ENCODE measurements at places on chromosomes 7 and 10.

DNA sequence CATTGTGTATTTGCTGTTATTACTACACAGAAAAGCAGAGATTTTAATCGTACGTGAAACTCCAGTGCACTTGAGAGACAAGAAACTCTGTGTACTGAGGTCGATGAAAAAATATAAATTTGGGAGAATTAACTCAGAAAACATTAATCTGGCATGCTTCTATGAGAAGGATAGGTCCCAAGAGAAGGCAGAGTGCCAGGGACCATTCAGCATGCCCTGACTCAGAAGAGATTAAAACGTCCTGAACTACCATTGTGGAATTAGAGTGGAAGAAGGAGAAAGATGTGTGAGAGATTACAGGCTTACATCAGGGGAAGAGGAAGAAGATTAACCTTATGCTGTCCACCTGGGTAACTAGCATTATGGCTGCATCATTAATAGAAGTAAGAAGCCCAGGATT lies 72.4 kb downstream of the REEP3 start:
- DNase-seq: no peak

DNA sequence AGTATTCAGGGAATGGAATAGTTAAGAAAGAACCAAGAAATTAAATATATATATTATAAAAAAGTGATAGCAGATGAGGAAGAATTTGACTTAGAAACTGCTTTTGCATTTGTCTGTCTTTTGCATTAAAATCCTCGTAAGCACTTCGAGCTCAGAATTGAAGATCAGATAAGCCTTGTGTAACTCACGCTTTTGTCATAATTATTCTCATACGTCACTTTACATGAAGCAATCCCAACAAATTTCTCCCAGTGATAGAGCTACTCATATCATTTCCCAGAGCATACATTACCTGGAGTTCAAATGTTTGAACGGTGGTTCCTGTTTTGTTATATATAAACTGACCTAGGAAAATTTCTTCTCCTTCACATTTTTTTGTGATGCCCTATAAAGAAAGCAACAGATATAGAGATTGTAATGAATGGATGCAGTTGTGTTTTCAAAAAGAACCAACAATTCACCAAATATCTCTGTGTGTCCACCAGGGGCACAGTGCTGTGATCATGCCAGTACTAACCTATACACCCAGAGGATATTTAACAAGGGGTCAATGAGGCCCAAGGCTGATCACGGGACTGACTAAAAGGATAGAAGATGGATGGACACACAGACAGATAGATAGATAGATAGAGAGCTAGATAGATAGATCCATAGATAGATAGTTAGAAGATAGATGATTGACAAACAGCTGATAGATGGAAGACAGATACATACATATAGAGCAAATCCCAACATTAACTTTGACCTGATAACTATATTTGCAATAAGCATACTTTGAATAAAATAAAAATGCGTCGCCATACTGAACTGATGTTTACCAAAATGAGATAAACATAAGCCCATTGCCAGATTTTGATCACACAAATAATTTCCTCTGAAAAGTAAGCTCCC lies 9.3 kb upstream of the HUS1 start:
- no peak for DNase-seq

DNA sequence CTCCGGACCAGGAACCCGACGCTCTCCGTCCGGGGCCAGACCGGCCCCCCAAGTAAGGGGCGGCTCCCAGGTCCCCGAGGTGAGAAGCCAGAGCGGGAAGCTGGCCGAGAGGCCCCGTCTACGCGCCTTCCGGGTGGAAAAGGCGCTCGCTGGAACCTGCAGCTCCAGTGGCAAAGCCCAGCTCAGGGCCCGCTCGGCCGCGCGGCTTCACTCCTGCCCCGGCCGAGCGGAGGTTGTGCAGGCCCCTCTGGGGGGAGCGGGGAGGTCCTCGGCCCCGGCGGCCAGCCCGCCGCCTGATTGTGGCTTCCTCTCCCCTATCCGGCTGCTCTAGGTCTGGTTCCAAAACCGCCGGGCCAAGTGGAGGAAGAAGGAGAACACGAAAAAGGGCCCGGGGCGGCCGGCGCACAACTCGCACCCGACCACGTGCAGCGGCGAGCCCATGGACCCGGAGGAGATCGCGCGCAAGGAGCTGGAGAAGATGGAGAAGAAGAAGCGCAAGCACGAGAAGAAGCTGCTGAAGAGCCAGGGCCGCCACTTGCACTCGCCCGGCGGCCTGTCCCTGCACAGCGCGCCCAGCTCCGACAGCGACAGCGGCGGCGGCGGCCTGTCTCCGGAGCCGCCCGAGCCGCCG lies 2.9 kb downstream of the UNCX start:
- peak; percentile 59 for DNase-seq

- DNase-seq: no peak
Observed at GRCh38 chr7:36423633-36424032, 34.0 kb downstream of the ANLN start.

DNA sequence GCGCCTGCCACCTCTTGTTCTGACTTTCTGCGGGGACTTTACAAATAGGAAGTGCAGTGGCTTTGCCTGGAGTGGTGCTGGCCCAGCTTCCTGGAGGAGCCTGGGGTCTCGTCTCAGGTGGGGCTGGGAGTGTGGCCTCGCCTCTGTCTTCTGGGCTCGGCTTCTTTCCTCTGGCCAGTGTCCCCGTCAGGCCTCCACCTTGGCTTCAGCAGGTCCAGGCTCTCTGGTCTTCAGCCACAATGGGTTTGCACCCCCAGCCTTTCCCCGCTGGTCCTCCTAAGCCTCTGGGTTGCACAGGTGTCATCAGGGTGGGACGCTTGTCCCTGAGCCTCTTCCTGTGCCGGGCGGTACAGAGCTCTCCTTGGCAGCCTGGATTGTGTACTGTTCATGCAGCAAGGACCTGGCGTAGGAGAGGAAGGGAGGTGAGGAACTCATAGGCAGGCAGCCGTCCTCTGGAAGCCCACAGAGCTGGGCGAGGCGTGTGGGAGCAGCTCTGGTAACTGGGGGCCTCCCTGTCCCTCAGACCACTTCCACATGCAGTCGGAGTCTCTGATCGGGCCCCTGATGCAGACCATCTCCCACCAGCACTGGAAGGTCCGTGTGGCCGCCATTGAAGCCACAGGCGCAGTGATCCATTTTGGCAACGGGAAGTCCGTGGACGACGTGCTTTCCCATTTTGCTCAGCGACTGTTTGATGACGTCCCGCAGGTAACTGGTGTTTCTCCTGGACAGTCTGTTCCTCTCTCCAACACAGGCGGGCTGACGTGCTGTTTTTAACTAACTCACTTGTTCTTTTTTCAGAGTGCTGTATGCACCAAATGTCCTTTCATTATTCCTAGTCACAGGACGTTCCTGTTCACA lies 2.3 kb upstream of the PRKAR1B start:
- no peak for DNase-seq

GRCh38 chr7:147510923-147511322 lies 1079.6 kb upstream of the C7orf33 start:
- DNase-seq: no peak

- DNase-seq: no peak
Observed at GRCh38 chr7:96136600-96137239, 185.2 kb downstream of the SLC25A13 start.

DNA sequence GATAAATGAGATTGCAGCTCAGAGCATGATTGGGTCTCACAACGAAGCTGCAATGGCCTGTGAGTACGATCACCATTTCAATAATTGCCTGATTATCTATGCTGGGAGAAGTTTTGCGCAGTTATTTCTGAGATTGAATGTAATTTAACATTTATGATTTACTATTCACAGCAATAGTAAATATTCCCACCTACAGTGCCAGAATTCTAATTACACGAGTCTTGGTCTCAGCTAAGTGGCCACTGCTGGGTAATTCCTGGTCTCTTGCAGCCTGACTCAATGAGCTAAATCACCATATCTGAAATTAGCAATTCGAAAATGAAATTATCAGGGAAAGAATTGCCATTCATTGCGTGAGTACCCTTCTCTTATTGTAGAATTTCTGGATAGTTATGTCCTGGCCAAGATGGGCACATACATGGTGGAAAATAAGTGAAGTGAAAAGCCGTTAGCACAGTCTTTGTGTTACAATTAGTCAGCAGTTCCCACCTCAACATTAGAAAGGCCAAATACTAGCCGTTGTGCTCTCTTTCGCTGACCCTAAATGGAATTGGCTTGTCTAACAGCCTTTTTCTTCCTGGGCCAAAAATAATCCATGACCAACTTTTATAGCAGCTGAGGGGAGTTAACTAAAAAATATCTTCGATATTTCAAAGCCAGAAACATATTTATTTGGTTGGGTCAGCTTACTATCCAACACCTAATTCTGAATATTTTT lies 681.0 kb upstream of the C7orf33 start:
- DNase-seq: no peak

GRCh38 chr7:44292876-44293560 lies 32.4 kb downstream of the CAMK2B start:
- DNase-seq: no peak

- no peak for DNase-seq
Observed at GRCh38 chr10:130766071-130766470, 545.5 kb downstream of the TCERG1L start.

GRCh38 chr7:80999100-80999499 lies 80.2 kb upstream of the SEMA3C start:
- no peak for DNase-seq

DNA sequence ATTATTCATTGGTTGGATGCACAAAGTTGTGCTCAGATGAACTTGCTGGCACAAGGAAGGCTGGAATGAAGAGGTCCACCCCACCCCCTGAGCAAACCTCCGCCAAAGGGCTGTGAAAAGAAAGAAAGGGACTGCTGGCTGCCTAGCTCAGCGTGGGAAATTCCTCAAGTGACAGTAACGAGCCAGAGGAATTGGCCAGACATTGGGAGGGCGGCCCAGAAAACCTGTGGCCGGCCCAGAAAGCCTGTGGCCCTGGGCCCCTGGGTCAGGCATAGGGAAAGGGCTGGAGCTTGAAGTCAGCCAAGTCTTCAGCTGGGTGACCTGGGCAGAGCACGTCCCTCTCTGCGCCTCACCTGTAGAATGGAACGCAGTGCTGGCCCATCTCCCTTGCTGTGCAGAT lies 30.6 kb upstream of the CTBP2 start:
- peak; percentile 35 for DNase-seq

DNA sequence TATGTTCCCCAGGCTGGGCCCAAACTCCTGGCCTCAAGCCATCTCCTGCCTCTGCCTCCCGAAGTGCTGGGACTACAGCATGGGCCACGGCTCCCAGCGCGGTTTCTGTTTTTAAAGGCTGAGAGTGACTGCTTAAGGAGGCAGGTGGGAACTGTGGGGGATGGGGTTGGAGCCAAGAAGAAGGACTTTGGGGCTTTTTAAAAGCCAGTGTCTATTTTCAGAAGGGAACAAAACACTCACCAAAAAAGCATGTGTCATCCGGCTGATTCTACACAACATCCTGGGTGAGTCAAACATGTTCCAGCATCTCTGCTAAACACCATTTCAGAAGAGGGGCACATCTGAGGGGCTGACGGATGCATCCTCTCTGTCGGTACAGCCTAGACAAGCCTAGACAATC lies 824.5 kb downstream of the TYW1 start:
- no peak for DNase-seq

GRCh38 chr10:96858038-96858705 lies 26.1 kb downstream of the LCOR start:
- DNase-seq: no peak

GRCh38 chr7:55493408-55493807 lies 78.9 kb downstream of the VOPP1 start:
- no peak for DNase-seq

- DNase-seq: no peak
Observed at GRCh38 chr7:116708861-116709260, 36.9 kb downstream of the MET start.

GRCh38 chr7:102875700-102876295 lies 37.0 kb upstream of the LRRC17 start:
- no peak for DNase-seq

- no peak for DNase-seq
Observed at GRCh38 chr7:138204285-138204981, 128.2 kb downstream of the AKR1D1 start.

- DNase-seq: no peak
Observed at GRCh38 chr10:35129185-35129674, 2.6 kb downstream of the CREM start.

DNA sequence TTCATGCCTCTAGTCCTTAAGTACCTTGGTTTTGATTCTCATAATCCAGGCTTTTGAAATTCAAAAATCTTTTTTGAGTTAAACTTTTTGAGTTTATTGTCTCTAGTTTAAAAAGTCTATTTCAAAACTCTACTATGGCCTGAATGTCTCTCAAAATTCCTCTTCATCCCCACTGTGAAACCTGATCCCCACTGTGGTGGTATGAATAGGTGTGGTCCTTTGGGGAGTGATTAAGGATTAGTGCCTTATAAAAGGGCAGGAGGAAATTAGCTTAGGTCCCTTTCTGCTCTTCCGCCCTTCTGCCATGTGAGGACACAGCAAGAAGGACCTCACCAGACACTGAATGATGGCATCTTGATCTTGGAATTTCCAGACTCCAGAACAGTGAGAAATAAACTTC lies 44.1 kb upstream of the JAZF1 start:
- DNase-seq: no peak

GRCh38 chr7:6274743-6275142 lies 2.3 kb upstream of the CYTH3 start:
- no peak for DNase-seq

GRCh38 chr7:3579638-3580219 lies 278.7 kb downstream of the SDK1 start:
- no peak for DNase-seq

DNA sequence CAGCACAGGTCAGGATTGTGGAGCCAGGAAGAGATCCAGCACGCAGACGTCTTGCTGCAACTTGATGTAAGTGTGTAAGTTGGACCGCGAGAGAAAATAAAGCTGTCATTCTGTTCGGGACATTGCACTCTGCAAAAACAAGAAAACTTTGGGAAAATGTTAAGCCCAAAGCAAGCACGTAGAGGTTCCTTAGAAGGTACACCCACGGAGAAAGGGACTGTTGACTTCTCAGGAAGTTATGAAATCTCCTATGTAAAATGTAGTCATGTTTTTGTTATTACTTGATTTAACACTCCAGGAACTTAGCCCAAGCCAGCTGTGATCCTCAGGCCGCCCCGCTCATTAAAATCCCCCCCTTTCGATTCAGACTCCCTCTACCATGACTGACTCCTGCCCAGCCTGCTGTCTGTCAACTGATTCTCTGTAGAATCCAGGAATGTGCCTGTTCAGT lies 196.1 kb upstream of the TCF7L2 start:
- no peak for DNase-seq

GRCh38 chr10:29205787-29206186 lies 83.1 kb upstream of the LYZL1 start:
- DNase-seq: no peak

GRCh38 chr10:103733045-103733419 lies 122.3 kb downstream of the SH3PXD2A start:
- DNase-seq: no peak

DNA sequence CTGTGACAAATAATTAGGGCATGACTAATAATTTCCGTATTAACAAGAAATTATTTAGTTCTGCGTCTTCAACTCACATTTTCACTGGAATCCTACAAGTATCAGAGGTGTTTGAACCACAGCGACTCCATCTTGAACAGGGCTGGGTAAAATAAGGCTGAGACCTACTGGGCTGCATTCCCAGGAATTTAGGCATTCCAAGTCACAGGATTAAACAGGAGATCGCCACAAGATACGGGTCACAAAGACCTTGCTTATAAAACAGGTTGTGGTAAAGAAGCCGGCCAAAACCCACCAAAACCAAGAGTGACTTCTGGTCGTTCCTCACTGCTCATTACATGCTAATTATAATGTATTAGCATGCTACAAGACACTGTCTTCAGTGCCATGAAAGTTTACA lies 14.9 kb upstream of the LANCL2 start:
- no peak for DNase-seq

- no peak for DNase-seq
Observed at GRCh38 chr7:24835643-24836042, 78.4 kb upstream of the GSDME start.

Data from retina (tissue), 1 donor.